ENCODE measurements at places on chromosomes 3 and 15.

GRCh38 chr3:132847849-132848625 is 125.8 kb upstream of the NPHP3 start:
- DNase-seq, result no peak

DNA sequence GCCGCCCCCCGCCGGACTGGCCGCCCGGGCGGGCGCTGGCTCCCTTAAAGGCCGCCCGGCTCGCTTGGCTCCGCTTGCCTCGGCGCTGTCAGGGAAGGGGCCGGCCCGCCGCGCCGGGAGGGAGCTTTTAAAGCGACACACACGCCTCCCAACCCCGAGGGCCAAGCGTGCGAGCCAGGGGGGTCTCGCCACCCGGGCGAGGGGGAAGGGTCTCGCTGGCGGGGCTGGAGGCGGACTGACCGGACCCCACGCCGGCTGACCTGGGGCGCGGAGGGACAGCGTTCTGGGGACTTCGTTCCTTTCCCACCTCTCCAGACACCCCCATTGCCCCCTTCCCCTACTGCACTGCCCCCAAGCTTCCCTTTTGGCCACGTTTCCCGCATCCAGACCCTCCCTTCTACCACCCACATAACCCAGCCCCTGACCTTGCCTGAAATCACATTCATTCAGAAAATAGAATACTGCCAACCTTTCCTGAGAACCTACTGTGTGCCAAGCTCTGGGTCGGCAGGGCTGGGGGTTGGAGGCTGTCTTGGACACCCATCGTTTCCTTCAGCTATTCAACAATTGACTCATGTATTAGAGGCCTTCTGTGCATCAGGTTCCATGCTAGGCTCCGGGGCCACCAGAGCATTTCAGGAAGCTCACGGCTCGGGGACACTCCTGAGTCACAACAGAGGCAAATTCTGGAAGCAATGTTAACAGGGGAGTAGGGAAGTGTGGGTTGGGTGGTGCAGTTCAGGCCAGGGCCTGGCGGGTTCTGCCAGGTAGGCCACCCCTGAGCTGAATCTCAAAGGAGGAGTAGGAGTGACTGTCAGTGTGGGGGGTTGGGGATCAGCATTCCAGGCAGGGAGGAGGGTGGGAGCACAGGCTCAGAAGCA is at the start of gene INSYN1:
TSS of gene INSYN1 (minus strand) at position 102 of the 881 bp plus-strand sequence. CDS start 2,221 bp downstream, outside the sequence.
- DNase-seq, result no peak

GRCh38 chr3:43766672-43767465 is 76.1 kb downstream of the ABHD5 start:
- DNase-seq, result no peak

DNA sequence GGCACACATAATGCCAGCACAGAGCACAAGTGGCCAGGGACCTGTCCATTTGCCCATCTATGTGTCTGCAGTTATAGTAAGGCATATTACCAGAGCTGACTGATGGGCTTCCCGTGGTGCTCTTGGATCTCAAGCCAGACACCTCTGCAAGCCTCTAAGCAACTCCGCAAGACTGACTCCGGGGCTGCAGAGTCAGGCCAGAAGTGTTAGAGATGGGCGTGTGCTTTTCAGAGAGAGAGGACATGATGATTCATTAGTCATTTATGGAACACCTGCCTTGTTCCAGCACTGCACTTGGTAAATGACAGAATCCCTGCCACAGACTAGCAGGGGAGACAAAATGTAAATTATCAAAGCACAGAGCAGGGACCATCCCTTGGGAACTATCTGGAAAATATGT is 559.0 kb downstream of the PDCD6IP start:
- no peak for DNase-seq

Measured in inflammatory macrophage treated with lipopolysaccharide for 4 hours (primary cell).